Suppressor macrophage treated with lipopolysaccharide for 4 hours (primary cell): ENCODE measurements at places on chromosomes 11 and 22.

DNA sequence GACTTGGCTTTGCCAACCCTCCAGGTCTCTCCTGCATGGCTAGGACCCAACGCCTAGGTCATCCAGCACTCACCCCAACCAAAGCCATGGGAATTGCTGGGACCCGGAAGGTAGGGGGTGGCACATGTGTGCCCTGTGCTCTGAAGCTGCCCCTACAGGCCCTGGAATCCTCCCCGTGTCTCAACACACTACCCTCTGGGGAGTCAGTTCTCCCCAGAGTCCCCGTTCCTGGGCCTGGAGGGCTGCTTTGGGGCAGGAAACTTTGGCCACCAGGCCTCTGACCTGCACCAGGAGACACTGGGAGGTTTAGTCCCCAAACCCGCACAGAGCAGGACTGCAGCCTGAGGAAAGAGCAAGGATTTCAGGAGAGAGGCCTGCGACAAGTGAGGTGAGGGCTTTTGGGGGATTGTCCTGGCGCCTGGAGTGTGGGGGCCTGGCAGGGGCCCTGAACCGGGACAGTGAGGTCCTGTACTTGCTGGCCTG, 495 bp upstream of the IFITM1 start:
- peak; percentile 10 for DNase-seq

DNA sequence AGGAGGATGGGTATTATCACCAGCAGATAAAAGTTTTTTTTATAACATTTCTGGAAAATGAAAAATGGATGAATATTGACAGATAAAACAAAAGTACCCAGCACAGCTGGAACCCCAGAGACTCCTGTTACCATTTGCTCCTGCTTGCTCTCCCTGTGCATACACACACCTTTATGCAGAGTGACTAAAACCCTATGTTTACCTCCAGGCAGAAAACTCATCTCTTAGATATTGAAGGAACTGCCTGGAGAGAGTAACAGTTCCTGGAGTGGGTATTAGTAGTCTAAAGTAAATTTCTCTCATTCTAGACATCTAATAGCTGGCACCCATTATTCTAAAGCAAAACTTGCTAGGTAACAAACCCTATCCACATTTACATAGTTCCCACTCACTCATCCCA, 38.0 kb downstream of the CYP2R1 start:
- DNase-seq = no peak

- DNase-seq = no peak
Observed at GRCh38 chr11:23797624-23798419, 699.0 kb upstream of the LUZP2 start.

GRCh38 chr11:78194490-78194889, 5.8 kb downstream of the USP35 start:
- no peak for DNase-seq

- DNase-seq = no peak
Observed at GRCh38 chr11:95911369-95911759, 12.5 kb downstream of the MTMR2 start.

- no peak for DNase-seq
Observed at GRCh38 chr11:13047884-13048283, 38.8 kb downstream of the RASSF10 start.

DNA sequence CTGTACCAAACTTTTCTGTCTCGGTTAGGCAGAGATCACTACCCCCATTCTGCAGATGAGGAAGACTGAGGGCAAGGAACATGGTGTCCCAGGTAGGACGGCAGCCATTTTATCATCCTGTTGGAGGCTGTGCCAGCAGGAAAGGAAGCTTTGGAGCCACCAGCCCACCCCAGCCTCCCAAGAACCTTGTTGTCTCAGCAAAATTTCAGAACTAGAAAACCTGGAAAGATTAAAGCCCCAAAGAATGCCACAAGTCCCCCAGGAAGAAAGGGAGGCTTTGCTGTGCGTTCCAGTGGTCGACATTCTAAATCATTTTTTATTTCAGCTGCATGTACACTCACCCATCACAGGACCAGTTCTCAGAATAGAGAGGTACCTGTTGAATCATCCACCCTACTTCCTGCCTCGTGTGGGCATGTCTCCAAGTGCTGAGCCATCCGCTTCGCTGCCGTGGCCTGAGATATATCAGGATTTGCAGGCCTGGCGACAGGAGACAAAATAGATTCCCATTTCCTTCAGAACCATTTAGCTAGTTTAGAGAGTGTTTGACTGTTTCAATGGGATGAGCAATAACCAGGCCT, 13.0 kb upstream of the EIF3D start:
- peak; percentile 44 for DNase-seq

DNA sequence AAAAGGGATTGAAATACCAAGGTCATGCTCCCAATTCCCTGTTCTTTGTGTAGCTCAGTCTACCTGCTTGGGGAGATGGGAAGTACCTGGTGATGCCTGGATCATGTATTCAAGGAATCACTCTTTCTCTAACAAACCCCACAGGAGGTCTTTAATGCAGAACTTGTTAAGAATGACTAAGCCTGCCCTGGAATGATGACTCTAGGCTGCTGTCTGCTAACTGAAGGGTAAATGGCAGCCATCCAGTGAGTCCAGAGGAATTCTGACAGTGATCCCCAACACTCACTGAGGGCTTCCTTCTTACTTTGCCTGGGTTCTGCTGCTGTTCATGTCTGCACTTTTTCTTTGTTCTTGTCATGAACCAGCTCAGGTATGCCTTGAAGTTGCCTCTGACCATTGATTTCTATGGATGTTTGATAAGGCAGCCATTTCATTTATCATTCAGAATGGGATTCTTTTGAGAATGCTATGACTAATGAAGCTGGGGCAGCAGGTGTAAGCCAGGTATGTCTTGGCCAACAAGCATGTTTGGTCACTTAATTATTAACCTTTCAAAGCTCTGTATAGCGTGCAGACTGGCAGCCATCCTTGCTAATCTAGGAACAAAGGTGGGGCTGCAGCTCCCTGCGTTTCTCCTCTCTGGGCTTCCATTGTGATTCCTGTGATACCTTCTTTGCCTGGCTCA, 11.4 kb downstream of the PRSS23 start:
- DNase-seq = no peak

GRCh38 chr11:58047818-58048217, 17.1 kb downstream of the OR6Q1 start:
- DNase-seq = no peak

DNA sequence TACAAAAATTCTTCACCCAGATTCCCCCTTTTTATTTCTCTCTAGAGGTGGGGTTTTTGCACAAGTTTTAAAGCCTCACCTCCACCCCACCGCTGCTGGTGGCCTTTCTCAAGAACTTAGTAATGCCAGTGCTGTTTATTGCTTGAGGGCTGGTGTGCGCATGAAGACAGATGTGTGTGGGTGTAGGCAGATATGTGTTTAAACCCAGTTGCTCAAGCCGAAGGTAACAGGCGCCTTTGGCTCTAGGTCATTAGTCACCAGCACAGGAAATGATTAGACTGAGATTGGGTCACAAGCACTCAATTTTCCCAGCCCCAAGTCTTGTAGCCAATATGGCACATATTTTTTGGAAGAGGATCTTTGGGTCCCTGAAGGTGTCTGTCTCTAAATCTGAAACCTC, 2.7 kb upstream of the CLMP start:
- DNase-seq = peak; percentile 52

- DNase-seq = peak; percentile 11
Observed at GRCh38 chr22:40310081-40310767, 36.1 kb upstream of the ADSL start.

DNA sequence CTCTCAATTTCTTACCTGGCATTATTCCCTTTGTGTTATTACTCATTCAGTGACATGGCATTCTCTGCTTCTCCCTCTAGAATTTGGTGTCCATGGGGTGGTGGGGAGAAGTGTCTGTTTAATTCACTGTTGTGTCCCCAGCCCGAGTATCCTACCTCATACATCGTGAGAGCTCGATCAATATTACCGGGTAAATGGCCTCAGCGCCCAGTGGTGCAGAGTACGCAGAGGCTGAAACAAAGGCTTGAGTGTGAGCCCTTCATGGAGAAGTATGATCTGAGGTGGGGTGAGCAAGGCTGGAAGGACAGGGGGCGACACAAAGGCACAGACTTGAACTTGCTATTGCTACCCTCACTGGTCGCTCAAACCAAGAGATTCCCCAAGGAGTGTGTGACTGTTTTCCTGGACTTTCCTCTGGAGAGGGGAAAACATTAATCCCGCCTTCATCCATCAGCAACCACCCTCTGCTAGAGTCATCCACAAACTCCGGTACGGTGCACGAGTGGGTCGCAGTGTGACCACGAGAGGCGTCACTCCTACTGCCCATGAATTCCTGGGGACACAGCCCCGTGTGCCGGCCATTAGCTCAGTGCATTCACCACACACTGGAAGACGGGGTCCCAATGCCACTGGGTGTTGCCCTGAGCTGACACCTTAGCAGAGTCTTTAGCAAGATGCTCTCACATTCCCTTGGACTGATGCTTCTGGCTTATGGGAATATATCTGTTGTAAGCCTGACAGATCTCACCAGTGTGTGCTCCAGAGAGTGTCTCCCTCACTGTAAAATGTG, 35.0 kb upstream of the CCND1 start:
- no peak for DNase-seq

DNA sequence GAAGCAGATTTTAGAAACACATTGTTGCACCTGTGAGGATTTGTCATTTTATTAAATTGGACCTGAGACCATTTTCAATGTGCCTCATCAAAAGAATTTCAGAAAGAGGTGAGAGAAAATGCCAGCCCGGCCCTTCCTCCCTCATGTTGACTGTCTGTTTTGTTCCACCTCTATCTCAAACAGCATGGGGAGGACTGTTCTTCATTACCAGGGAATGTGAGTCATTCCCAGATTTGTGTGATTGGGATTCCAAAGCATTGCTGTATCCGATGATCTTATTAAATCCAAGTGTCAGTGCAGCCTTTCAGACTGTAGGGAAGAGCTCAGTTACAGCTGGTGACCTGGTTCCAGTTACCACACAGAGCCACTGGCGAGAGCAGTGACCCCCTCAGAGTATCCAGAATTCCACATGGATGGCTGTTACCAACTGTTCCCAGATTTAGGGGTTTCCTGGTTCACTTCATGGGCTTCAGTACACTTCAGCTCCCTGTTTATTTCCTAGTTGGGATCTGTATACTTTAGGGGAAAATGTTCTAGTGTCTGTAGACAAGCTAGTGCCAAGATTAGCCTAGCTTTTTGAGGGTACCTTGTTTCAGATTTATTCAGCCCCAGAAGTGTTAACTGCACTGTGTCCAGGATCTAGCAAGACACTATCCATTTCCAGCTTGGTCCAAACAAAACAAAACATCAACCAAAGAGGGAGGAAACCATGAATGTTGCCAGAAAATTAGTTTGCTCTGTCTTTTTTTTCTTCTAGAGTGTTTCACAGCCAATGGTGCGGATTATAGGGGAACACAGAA, 20.9 kb downstream of the KREMEN1 start:
- DNase-seq = no peak

GRCh38 chr22:16956290-16956689, 51.7 kb downstream of the GAB4 start:
- peak; percentile 23 for DNase-seq

- DNase-seq = no peak
Observed at GRCh38 chr11:74925281-74925680, 23.6 kb downstream of the XRRA1 start.

DNA sequence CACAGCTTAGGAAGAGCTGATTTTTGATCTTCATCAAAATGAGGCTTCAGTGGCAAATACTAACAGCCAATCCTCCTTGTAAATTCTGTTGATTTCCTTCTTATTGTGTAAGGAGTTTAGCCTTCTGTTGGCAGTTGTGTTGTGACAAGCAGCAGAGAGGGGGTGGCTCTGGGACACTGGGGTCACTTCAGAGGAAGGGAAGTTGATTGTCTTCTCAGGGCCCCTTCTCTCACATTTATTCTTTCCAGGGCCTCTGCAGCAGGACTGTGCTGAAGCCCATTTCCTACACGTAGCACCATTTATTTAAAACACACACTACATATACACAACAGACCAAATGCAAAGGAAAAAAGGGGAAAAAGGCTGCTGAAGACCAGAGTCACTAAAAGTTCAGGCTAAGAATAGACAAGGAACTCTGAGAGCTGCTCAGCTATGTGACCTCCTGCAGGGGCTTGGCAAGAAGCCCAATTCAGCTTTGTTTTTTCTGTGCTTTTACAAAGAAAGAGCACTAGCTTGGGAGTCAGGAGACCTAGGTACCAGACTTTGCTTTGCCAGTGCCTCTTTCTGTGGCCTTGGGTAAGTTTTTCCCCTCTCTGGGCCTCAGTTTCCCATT, 28.3 kb upstream of the UPB1 start:
- peak; percentile 31 for DNase-seq

DNA sequence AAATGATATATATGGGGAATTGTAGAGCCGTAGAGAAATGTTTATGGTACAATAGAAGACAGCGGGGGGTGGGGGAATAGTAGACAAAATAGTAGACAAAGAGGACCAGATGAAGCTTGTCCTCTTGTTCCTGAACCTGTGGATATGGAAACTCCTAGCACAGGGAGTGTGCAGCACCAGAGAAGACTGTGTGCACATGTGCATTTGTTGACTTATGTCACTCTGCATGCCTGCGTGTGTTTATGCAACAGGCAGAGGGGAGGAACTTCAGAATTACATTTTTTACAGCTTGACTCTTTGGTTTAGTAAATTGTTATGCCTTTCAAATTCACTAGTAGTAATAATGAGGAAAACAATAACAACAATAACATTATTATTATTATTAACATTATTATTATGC, 36.0 kb downstream of the TENM4 start:
- no peak for DNase-seq

GRCh38 chr11:61978703-61979661, 11.5 kb upstream of the FTH1 start:
- no peak for DNase-seq

DNA sequence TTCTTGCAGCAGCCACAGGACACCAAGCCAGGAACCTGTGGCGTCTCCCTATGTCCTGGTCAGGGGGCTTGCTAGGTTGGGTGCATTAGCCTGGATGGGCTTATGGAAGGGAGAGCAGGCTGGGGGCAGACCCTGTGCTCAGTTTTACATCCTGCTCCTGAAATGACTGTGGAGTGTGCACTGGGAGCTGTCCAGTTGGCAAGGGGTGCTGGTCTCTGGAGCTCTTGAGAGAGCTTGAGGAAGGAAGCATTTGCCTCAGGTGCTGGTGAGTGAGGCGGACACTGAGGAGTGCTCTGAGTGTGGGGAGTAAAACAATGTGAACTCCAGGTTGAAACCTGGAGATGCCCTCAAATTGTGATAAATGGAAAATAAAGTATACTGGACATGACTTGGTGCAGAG, 3.4 kb downstream of the SCGB1D4 start:
- DNase-seq = no peak

GRCh38 chr11:122697636-122698167, 42.2 kb downstream of the UBASH3B start:
- peak; percentile 88 for DNase-seq

GRCh38 chr11:113773092-113773415, 438 bp downstream of the ZW10 start:
- DNase-seq = peak; percentile 9
